ENCODE measurements at places on chromosomes 2 and 18. TPM values are rescaled to one million over a fixed set of nuclear protein-coding genes. Genes with fewer than 3 reads are reported as not detected.

GRCh38 chr2:38180754-38181153 lies 104.8 kb upstream of the CYP1B1 start:
- DNase-seq = no peak

- DNase-seq = no peak
Measured at GRCh38 chr2:205133544-205133943, 548.8 kb upstream of the NRP2 start.

DNA sequence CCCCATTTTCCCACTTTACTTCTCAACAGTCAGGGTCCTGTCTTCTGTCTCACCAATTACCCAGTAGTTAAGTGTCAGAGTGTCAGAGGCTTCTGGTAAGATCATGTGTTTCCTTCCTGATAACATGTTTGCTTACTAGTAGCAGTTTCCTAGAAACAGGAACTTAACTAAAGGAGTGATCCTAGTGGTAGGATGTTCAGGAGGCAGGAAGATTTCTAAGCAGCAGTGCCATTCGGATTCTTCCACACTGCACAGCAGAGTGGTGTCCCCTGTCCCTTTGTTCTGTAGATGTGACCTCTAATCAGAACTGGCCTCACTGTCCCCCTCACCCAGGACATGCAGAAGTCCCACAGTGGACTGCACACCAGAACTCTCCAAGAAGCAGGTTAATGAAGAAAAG lies 221.8 kb upstream of the OSR1 start:
- no peak for DNase-seq

DNA sequence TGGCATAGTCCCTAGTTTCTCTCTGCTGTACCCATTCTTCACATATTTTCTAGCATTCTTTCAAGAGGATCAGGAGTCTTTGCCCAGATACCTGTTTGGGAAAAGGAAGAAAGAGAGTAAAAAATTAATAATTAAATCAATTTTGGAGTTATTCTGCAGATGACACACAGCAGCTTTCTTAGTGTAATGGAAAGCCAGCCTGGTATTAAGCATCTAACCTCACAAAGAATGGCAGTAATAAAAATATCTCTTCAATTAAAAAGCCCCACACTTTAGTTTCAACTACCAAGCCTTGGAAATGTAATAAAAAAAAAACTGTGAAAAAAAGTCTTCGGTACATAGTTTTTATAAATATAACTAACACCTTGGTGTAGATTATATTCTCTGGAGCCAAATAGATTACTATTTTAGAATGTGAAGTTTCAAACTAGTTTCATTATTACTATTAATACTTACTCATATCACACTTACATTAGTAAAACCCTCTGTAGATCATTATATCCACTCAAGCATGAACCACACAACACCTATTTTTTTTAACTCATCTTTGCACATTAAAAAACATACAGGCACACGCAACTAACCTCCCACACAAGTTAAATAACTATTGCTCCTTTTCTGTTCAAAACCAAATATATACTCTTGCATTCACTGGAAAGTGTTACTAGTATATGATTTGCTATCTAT lies 90.9 kb downstream of the GPD2 start:
- no peak for DNase-seq

DNA sequence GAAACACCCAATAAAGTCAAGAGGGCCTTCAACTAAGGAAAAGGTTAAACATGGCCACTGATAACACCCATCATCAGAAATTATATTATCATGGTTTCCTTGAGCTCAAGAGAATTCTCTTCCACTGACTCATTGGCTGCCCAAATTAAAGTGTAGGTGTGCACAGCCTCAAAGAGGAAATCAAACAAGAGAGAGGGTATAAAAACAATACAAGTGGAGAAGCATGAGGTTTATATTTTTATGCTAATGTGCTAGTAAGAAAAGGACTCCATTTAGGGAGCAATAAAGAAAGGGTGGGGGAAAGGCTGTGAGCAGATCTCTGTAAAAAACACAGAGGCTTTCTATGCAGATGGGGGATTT lies 168.8 kb upstream of the VRK2 start:
- DNase-seq = no peak

DNA sequence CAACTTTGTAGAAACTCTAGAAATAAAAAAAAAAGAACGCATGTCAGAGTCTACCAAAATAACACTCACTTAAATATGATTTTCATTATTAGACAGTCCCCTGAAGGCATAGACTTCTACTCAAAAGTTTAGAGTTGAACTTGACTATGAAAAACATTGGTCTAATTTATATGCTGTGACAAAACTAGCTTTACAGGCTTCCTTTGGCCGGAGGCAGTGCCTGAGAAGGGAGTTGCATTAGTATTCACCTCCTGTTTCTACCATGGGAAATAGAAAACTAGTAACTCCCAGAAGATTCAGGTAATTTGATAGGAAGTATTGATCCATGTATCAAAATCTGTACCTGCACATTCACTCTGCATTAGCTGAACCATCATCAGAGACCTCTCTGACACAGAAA lies 163.4 kb upstream of the NOSTRIN start:
- DNase-seq = no peak

DNA sequence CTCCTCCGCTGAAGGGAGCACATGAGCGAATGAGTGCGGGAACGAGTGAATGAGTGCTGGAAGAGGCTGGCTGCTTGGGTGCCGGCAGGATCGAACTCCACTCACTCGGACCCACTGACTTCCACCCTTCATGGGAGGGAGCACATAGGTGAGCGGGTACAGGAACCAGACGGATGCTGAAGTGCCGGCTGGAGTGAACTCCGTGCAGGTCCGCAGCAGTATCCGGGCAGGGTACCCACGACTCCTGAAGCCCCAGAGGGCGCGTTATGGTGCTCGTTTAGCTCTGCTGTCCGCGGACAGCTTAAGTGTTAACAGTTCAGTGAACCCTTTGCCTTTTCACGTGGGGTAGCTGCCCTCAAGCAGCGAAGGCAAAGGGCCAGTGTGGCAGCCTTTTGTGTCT lies 23.2 kb downstream of the RPRM start:
- DNase-seq = no peak

GRCh38 chr2:3487432-3487831 lies 31.9 kb downstream of the ADI1 start:
- no peak for DNase-seq

DNA sequence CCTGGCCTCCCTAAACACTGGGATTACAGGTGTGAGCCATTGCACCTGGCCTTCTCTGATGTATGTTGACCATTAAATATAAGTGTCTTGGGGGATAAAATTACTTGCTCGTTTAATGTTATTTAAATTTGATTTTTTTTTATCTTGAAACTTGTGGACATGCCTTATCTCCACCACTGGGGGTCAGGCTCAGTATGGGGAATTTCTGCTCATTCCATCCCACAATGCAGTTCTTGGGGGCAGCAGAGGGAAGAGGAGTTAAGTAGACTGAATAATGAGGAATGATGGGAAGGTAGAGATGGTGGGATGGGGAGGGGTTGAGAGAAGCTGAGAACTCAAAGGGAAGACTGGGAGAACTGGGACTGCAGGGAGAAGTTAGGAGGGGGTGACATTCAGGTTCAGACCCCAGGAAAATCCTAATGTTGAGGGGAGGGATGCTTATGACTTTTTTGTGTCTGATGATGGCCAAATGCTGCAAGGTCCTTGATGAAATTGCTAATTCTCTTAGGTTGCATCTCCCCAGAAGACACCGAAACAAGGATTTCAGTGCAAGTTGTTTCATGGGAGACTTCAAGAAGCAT lies 174.2 kb downstream of the MIB1 start:
- DNase-seq = peak; percentile 18

- no peak for DNase-seq
Measured at GRCh38 chr2:35081001-35081621, 1274.5 kb upstream of the CRIM1 start.

- DNase-seq = no peak
Measured at GRCh38 chr2:11652553-11652952, 17.4 kb downstream of the NTSR2 start.

- no peak for DNase-seq
Measured at GRCh38 chr2:240205348-240205747, 64.9 kb upstream of the OTOS start.

DNA sequence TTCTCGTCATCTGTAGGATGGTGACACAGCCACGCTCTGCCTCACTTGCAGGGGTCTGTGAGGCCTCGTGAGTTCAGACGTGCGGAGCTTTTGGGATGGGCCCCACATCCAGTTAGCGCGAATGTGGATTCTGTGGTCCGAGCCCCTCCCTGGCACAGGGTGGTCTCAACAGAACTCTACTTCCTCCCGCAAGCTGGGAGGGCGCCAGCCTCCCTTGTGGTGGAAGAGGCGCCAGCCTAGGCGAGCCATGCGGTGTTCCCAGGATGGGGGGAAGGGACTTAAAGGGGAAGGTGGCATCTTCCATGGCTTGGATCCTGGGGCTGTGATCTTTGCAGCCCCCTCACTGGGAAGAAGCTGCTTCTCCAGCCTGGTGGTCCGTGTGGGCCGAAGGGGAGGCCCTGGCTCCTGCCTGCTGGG lies 1.4 kb downstream of the SNORC start:
- no peak for DNase-seq

GRCh38 chr18:36196238-36196995 lies 9.1 kb downstream of the MOCOS start:
- no peak for DNase-seq

DNA sequence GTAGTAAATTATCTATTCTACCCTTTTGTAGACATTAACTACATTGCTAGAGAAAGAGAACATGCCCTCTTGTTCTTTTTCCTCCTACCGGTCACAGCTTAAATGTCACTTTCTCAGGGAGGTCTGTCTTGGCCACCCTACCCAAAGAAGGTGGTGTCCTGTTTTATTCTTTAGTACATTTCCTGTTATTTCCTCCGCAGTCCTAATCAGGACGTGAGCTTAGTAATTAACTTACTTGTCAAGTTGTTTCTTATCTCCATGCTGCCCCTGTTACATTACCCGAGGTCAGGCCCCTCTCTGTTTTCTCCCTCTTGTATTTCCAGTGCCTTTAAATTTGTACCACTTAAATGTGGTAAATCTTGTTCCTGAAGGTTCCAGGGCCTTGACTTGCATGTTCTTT lies 73.7 kb upstream of the RMDN2 start:
- DNase-seq = no peak

DNA sequence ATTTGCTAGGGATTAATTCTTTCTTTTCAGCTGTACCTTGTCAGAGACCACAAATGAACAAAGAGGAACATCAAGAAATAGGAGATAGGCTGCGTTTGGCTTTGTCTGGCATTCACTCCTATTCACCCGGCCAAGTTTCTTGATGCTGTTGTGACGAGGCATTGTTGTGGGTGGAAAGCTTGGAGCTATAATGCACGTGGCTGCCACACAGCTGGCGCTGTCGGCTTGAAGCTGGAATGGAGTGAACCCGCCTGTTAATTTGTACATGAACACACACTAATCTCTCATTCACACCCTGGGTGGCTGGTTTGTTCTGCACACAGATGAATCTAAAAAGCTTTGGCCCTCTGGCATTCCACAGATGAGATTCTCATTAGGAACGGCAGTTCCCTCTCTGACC lies 274.9 kb upstream of the GYPC start:
- DNase-seq = no peak

- DNase-seq = no peak
Measured at GRCh38 chr2:240954436-240955305, 43.7 kb upstream of the SNED1 start.

DNA sequence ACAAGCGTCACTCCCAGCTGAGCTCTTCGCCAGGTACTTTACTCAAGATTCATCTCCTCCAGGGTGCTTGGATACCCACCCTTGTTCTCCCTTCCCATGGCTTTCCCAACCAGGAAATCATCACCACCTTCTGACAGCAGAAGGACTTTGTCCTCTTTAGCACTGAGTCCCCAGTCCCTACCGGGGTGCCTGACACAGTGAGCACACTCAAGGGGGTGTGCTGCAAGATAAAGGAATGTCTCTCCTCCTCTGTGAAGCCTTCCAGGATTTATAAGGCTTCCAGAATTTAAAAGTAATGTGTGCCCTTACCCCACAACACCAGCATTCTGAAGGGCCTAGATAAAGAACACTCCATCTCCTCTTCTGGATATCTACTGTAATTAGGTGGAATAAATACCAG lies 39.6 kb downstream of the ACVR1 start:
- DNase-seq = no peak

DNA sequence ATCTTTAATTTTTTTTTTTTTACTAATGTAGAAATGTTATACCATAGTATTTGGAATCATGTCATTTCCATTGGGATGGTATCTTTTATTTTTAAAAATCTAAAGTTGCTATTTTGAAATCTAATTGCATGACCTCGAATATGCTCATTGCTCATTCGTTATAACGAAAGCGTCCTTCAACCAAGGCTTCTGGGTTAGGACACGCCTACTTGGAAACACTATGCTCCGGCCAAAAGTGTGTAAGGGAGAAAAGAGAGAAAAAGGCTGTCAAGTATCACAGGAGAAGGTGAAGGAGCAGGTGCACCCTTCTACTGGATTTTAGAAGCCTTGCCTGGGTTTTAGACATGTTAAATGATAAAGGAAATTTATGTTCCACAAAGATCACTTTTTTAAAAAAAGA lies 465.9 kb upstream of the ID2 start:
- no peak for DNase-seq

- no peak for DNase-seq
Measured at GRCh38 chr2:201233192-201233811, 27.0 kb upstream of the CASP8 start.

DNA sequence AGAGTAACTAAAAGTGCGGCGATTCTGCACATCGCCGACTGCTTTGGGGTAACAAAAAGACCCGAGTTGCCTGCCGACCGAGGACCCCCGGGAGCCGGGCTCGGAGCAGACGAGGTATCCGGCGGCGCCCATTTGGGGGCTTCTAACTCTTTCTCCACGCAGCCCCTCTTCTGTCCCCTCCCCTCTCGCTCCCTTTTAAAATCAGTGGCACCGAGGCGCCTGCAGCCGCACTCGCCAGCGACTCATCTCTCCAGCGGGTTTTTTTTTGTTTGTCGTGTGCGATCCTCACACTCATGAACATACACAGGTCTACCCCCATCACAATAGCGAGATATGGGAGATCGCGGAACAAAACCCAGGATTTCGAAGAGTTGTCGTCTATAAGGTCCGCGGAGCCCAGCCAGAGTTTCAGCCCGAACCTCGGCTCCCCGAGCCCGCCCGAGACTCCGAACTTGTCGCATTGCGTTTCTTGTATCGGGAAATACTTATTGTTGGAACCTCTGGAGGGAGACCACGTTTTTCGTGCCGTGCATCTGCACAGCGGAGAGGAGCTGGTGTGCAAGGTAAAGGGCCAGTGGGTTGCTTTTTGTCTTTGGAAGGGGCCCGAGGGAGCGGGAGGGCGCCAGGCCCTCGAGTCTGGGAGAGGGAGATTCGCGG lies 1.4 kb downstream of the TRIB2 start:
- no peak for DNase-seq

KHK gene
- 0.37 TPM for polyA plus RNA-seq

POMC gene
- not detected for polyA plus RNA-seq

SCTR gene
- not detected for polyA plus RNA-seq

ANKRD30BL gene
- not detected for polyA plus RNA-seq

SRD5A2 gene
- polyA plus RNA-seq = not detected

GNLY gene
- polyA plus RNA-seq = not detected

LAPTM4A gene
- polyA plus RNA-seq = 1,416 TPM

MATN3 gene
- 2.7 TPM for polyA plus RNA-seq

Measured in AG04450 (cell line).